NCI-H1048 (cell line): ENCODE measurements at places on chromosomes 16 and 17.

- no peak for DNase-seq
Observed at GRCh38 chr16:16828913-16829398, 450.0 kb downstream of the NPIPA7 start.

- no peak for DNase-seq
Observed at GRCh38 chr16:48352648-48353390, 32.4 kb downstream of the SIAH1 start.

DNA sequence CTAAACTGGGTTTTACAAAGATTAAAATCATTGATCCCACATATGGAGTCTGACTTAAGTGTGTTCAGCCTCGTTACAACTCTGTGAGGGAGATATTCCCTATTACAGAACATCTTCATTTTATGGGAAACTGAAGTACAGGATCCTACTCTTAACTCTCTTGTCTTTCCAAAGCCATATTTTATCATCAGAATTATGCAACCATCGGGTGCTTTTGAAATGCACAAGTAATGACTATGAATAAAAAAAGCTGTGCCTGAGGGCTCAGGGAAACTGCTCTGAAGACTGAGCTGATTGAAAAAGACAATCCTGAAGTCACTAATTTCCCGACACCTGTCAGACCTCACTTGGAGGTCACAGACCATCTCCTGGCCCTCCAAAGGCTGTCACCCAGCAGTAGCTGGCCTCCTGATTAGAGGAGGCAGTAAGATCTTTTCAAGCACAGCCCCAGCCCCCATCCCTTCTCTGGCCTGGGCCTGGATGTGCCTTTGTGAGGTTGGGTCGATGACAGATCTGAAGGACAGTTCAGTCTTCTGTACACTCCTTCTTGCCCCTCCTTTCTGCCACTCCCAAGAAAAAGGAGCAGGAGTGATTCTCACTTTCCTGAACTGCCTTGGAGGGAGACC, 5.6 kb downstream of the AKAP1 start:
- no peak for DNase-seq

DNA sequence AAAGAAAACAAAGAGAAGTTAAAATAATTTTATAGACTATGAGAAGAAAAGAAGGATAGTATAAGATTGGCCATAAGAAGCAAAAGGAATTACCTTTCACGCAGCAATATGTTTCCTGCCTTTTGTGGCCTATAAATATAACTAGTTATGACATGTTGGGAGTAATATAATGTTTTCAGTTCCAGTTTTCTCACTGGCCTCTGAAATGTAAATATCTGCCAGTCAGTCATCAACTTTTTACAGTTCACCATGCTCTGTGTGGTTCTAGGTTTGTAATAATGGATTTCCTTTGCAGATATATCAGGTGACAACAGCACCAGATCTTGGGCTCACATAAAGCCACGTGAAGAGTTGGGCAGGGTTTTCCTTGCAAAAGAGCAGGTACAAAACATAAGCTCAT, 94.3 kb downstream of the ABCA8 start:
- no peak for DNase-seq

- no peak for DNase-seq
Observed at GRCh38 chr17:49508061-49508865, 13.2 kb downstream of the NGFR start.

- no peak for DNase-seq
Observed at GRCh38 chr17:15501282-15501681, 33.9 kb upstream of the CDRT4 start.

DNA sequence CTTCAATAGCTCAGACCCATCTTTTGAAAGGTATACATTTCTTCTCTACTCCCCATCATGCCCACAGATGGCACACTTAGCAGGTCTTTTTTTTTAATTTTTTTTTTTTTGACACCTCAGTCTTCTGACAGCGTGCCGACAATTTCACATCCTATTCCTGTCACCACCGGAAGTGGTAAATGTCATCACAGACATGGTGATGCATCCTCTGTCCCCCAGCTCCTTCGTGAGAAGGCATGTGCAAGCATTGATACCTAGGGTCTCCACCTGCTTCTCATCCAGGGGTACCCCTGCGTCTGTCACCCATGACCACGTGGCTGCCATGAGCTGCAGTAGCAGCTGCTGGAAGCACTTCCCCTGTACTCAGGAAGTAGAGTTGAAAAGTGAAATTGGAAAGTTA, 35.6 kb downstream of the ELAC2 start:
- DNase-seq: no peak

- DNase-seq: no peak
Observed at GRCh38 chr17:77378318-77379064, 237.7 kb downstream of the SEC14L1 start.

DNA sequence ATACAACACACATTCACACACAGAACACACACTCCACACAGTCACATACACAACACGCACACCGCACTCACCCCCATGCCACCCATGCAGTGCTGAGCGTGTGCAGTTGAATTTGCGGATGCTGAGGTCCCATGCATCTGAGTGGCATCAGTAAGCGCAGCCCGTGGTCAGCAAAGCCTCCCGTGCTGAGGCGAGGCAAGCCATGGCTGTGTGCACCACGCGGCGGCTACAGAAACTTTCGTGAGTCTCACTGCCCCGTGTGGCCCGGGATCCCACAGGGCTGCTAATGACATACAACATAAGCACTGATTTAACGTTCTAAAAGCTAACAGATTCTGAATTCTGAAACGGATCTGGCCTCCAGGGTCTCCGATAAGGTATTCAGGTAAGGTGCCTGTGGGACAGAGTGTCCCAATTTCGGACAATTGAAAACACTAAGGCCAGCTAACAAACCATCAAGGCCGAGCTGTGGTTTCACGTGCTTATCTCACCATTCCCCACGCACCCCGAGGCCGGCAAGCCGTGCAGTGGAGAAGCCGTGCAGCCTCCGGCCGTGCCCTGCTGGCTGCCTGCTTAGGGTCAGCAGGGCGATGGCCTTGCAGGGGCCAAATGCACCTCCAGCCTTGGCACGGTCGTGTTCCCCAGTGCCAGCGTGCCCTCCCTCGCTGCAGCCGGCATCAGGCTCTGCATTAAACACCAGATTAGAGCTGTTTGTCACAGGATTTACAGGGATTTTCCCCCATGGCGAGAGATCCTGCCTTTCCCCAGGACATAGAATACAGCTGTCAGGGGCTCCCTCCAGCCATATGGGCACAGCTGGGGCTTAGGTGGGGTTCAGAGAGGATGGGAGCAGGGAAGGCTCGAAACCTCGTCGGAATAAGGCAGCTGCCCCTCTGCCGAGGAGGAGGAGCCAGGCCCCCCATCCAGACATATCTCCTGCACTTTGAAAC, 191.7 kb downstream of the C16orf95 start:
- DNase-seq: no peak

DNA sequence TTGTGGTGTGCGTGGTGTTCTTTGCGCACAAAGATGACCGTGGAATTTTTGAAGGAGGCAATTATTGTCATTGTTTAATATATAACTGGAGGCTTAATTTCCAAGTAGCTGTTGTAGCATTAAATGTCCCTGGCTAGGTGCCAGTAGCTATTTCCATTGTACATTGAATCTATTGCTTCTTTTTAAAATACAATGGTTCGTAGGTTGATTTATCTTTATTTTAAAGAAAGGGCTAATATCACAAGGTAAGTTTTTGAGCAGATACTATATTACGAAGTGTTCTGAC, 127.1 kb downstream of the RPTOR start:
- DNase-seq: no peak

DNA sequence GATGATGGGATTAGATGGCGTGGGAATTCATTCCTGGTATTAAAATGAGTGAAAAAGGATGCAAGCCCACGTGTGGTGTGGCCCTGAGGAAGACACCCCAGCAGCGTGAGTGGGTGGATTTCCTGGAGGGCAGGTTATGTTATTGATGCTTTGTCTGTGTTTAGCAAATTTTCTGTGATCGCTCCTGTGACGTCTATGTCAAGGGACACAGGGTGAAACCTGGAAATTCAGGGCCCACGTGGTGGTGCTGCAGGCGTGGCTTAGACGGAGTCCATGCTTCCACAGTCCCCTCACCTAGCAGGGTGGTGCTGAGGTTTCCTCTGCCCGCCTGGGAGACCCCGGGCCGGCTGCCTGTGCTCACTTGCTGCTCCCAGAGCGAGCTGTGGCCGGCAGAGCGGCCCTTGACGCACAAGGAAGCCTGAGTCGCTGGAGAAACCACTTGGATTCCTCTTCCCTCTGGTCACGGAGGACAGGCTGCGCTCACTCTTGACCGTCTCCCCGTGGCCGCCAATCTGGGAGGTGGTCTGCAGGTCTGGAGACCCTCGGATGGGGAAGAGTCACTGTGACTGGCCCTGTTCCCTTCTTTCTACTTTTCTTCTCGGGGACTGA, 23.4 kb downstream of the BAIAP2 start:
- no peak for DNase-seq

GRCh38 chr16:1378804-1379303, 27.1 kb downstream of the GNPTG start:
- DNase-seq: no peak

DNA sequence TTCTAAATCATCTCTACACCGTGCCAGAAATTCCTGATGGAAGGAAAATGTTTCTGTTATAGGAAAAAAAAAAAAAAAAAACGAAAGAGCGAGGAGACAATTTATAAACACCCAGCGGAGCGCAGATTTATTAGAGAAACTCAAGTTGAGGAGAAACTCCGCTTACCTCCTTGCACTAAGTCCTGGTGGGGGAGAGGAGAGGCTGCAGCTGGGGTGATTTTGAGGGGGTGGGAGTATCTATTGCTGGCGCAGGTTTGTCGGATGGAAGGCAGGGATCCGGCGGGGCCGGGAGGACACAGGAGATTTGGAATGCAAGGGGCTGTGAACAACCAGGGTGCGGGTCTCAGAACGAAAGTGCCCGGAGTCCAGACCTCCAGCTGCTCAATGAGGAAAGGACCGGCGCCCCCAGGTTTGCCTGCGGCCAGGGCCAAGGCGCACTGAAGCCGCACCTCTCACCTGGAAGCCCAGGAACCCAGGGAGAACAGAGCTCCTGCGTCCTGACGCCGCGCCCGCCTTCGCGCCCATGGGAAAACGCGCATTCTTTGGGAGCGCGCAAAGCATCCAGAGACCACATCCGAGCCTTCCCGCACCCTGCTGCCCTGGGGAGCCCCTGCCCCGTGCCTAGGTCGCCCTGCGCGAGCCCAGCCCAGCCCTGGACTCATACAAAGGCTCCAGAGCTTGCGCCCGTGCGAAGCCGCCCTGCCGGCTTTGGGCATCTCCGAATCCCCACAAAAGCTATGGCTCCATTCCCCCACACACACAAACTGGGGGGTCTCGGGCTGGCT, 2.6 kb upstream of the HOXB8 start:
- no peak for DNase-seq

DNA sequence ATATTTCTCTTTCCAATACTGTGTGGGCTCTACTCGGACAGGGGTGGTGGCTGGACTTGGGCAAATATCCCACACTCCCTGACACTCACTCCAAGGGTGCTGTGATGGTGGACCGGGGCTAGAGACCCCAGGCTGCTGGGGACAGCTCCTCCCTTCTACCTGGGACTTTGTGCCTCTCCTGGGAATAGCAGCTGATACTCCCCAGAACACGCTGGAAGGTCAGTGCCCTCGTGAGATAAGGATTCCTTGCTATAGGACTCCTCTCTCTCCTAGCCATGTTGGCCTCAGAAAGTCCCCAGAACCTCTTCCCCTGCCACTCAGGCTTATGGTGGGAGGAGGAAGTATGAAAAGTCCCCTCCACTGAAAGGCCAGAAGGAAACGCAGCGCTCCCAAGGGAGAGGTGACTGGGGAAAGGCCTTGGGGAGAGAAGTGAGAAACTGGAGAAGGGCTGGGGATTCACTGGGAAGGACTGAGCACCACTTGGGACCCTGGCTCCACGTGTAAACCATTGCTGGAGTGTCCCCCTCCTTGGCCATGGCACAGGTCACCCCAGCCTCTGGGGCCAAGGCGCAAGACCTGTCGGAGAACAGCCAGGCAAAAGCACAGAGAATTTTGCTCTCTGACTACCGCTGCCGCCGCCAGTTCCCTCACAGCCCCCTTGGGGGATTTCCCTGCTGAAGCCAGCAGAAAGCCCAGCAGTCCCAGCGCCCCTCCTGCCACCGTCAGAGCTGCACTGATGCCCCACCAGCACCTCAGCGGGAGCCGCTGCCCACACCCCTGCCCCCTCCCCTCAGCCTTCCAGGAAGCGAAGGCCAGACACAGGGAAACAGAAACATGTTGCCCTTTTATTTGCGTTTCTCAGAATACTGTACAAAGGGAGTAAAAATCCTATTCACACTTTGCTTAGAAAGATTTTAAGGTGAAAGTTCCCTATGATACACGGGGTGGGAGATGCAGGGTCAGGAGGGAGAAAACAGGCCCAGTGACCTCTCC, 2.1 kb upstream of the GSDMB start:
- no peak for DNase-seq

DNA sequence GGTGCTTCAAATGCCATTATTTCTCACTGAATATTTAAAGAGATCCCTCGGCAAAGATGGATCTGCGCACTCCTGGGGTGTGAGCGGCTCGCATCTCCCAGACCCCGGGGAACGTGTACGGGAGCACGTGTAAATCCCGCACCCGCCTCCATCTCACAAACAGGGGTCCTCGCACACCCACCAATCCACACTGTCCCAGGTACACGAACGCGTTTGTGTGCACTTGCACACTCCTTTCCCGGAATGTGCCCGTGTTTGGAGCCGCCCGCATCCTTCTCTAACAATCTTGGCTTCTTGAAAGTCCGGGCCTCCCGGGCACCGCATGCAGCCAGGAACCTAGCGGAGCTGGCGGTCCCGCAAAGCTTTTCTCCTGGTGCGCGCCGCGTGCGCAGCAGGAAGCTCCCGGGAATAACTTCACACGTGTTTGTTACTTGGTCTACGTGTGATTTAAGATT, 2.5 kb upstream of the SALL1 start:
- DNase-seq: no peak
